Activated T-cell treated with anti-CD3 and anti-CD28 coated beads for 48 hours (primary cell): ENCODE measurements at places on chromosomes 1 and 21.

- no peak for DNase-seq
Measured at GRCh38 chr21:38920631-38921398, 115.1 kb downstream of the ETS2 start.

DNA sequence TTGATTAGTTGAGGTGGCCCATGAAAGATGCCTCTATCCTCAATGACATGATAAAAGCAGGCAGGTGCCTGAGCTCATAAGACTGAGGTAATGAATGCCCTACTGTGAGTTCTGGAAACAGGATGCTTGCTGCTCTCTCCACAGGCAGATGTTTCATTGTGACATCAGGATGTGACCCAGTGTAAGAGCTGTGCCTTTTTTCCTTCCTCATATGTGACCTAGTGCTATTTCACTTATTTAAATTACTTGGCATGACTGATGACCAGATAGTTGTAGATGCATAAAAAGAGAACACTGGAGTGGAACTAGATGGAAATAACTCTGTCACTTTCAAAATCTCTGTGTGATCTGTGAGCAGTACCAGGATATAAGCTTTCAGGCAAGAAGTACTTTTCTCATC is 31.9 kb downstream of the KIF14 start:
- DNase-seq: no peak

DNA sequence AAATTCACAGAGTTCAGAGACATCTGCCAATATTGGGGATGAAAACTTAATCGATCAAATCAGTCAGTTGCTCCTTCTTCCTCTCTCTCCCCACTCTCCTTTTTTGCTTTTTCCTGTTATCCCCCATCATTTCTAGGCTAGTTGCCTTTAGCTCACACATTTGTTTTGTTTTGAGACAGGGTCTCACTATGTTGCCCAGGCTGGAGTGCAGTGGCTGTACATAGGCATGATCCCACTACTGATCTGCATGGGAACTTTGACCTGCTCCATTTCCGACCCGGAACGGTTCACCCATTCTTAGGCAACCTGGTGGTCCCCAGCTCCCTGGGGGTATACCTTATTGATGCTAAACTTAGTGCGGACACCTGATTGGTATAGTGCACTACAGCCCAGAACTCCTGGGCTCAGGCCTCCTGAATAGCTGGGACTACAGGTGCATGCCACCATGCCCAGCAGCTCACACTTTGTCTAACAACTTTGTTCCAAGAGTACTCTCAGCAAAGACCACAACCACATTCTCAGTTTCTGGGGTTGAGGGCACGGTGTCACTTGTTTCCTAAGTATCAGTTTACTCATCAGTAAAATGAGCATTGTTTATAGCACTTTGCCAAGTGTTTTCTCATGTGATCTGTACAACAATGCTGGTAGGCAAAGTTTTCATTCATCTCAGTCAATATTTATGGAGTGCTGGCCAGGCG is 6.7 kb upstream of the ELOA start:
- DNase-seq: no peak

DNA sequence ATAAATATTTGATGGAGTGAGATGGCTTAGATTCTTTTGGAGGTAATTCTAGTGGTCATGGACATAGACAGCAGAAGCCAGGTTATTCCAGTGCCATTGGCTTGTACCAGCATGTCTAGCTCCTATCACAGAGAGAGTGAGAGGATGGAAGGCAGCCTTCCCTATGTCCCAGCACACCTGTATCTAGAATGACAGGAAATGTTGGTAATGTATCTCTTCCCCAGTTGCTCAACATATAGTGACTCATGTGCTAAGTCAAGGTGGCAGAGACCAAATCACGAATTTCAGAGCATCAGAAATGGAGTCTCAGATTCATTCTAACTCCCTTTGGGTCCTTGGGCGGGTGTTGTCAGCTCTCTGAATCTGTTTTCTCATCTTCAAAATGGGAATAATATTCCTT is 28.4 kb downstream of the METTL13 start:
- DNase-seq: no peak

DNA sequence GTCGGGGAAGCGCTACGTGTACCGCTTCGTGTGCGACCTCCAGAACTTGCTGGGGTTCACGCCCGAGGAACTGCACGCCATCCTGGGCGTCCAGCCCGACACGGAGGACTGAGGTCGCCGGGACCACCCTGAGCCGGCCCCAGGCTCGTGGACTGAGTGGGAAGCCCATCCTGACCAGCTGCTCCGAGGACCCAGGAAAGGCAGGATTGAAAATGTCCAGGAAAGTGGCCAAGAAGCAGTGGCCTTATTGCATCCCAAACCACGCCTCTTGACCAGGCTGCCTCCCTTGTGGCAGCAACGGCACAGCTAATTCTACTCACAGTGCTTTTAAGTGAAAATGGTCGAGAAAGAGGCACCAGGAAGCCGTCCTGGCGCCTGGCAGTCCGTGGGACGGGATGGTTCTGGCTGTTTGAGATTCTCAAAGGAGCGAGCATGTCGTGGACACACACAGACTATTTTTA is 17.1 kb downstream of the ETS2 start:
- DNase-seq: no peak
